ENCODE measurements at places on chromosomes 7 and 10. TPM values are rescaled to one million over a fixed set of nuclear protein-coding genes. Genes with fewer than 3 reads are reported as not detected.

HOXA9 gene
- 15.0 TPM for polyA plus RNA-seq

ZNF488 gene
- 0.17 TPM for polyA plus RNA-seq

CALML3 gene
- polyA plus RNA-seq = not detected

RPEL1 gene
- polyA plus RNA-seq = not detected

- no peak for DNase-seq
Measured at GRCh38 chr7:2814186-2814945, 29.7 kb downstream of the GNA12 start.

DNA sequence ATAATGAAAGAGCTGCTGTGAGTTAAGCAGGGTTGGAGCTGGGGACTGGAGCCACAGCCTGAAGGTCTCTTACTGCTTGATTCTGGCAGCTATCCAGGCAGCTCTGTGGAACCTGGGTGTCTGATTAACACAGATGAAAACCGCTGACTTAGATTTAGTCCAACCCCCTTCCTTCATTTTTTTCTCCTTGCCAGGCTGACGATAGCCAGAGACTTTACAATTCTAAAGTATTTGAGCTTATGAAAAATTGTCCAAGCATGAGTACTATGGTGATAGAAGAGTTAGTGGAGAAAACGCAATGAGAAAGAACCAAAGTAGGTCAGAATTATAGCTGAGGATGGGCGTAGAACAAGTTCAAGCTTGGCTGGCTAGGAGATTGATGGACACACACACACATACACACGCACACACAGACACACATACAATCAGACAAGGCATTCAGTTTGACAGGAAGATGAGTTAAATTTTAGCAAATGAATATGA lies 13.5 kb upstream of the GPR85 start:
- DNase-seq = no peak

GRCh38 chr7:43535810-43536585 lies 46.9 kb upstream of the STK17A start:
- DNase-seq = peak; percentile 87

GRCh38 chr10:86186633-86187032 lies 180.0 kb downstream of the GRID1 start:
- no peak for DNase-seq

Data from BJ (cell line).